ENCODE measurements at places on chromosomes 12 and 14. TPM values are rescaled to one million over a fixed set of nuclear protein-coding genes. Genes with fewer than 3 reads are reported as not detected.

DNA sequence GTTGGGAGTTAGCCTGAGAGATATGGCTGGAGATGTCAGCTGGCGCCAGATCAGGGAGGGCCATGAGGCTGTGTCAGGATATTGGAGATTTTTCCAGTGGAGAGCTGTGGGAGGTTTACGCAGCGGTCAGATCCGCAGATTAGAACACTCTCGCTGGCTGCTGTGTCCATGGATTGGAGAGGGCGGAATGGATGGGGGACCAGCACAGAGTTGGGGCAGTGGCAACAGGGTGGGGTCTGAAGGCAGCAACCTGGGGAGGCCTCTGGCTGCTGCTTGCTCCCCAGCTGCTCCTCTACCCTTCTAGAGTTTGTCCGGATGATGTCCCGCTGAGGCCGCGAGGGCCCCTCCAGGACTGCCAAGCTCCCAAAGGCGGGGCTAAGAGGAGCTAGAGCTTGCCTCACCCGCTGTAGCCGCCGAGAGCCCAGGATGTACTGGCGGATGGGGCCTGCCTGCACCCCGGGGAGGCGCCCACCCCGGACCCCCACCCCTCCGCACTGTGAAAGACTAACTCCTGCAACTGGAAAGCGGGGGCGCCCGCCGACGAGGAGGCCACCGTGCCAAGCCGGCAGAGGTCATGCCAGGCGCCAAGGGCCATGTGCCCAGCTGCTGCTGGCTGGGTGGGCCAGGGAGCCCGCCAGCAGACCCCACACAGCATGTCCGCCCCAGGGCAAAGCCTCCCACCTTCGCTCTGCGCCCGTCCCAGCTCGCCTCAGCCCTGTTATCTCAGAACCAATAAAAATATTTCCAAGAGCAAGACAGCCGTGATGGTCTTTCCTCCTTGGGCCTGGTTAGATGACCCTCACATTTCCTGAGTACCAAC lies 20.2 kb upstream of the MLEC start:
- no peak for DNase-seq

- DNase-seq: no peak
These were observed 431.8 kb downstream of the SLC6A15 start for GRCh38 chr12:84480803-84481202.

DNA sequence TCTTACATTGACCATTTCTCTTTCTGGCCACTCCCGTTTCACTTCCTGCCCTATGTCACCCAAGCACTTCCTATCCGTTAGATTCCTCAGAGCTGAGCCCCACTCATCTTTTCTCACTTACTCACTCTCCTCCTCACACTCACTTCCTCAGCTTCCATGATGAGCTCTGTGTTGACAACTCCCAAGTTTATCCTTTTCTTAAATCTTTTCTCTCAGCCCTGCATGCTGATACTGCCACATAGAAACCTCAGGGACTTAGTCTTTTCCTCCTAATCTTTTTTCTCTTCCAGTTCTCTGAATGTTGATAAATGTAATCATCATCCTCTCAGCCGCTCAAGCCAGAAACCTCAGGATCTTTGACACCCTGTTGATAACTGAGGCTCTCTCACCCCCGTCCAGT lies 99.6 kb downstream of the ANO6 start:
- no peak for DNase-seq

The PLA2G1B gene
- 3.0 TPM for total RNA-seq

DNA sequence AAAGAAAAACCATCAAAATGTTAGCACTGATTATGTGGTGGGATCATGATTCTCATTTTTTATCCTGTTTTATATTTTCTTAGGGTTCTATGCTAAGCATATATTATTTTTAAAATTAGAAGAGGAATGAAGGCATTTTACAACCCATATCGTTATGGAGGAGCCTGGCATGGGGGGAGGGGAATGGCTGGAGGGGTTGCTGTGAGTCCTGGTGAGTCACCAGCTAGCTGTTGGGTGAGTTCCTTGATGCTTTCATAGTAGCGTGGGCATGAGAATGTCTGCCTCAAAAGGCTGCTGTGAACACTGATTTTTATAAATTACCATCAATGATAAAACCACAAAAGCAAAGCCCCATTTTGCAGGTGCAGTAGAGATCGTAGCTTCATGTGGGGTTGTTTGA lies 46.9 kb downstream of the C14orf132 start:
- no peak for DNase-seq

GRCh38 chr12:25072906-25073650 lies 121.9 kb downstream of the DNAI7 start:
- no peak for DNase-seq

GRCh38 chr12:121443193-121443870 lies 43.4 kb downstream of the RNF34 start:
- peak; percentile 79 for DNase-seq

DNA sequence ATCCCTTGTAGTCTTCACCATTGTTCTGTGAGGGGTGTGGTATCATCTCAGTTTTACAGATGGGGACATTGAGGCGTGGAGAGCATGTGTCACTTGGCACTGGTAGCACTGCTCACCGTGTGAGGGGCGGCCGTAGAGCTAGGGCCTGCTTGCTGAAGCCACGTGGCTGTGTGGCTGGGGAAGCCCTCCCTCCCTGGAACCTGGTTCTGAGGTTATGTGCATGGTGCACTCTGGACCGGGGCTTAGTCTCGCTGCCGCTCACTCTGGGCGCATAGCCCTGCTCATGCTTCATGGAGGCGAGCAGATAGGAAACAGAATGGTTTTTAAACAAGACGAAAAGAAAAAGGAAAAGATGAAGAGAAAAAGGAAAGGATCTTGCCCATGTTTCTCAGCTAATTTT lies 46.1 kb downstream of the CACNA1C start:
- no peak for DNase-seq

- no peak for DNase-seq
These were observed at the start of gene SLC2A3 for GRCh38 chr12:7935590-7936581. Gene SLC2A3, minus strand, starts transcription at chr12:7936187. Its CDS starts 153 bp downstream, at chr12:7936034.

DNA sequence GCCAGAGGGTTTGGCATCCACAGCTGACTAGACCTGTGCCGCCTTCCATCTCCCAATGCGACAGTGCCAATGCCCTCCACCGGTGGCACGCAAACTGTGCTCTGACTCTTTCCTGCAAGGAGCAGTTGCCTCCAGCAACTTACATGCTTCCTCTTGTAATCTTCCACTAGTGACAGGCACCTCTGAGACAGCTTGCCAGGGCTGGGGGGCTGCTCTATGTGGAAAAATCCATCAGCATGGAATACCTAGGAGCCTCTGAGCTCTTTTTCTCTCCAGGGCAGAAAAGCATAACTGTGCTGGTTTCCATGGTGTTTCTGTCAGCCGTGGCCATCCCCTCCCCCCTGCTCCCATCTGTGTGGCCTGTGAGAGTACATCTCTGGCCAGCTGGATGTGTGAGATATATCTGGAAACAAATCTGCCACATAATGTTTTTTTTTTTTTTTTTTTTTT lies 110.6 kb downstream of the MYRFL start:
- DNase-seq: no peak

GRCh38 chr12:84315926-84316325 lies 596.7 kb downstream of the SLC6A15 start:
- DNase-seq: no peak

The SPTLC2 gene
- total RNA-seq: 8.7 TPM

DNA sequence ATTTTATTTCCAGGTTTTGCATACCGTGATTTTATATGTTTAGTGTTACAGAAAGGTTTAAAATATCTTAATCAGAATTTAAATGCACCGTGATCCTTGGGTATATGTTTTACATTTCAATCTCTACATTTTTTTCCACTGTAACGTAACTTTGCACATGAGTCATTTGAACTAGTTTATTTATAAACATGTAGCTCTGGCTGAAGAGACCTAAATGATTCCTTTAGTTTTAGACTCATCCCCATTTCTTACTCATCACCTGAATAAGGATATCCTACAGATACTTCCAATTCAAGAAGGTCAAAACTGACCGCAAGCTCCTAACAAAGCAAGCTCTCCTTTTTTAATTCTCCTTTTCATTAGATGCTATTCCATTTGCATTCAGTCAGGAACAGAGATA lies 42.7 kb upstream of the SLC6A15 start:
- DNase-seq: no peak

The SIX4 gene
- total RNA-seq: 0.10 TPM

The RASAL1 gene
- 0.25 TPM for total RNA-seq

GRCh38 chr12:117151403-117152031 lies 38.8 kb downstream of the FBXO21 start:
- no peak for DNase-seq
